Activated CD4-positive, alpha-beta T cell treated with anti-CD3 and anti-CD28 coated beads for 36 hours (primary cell): ENCODE measurements at places on chromosomes 1 and 21.

DNA sequence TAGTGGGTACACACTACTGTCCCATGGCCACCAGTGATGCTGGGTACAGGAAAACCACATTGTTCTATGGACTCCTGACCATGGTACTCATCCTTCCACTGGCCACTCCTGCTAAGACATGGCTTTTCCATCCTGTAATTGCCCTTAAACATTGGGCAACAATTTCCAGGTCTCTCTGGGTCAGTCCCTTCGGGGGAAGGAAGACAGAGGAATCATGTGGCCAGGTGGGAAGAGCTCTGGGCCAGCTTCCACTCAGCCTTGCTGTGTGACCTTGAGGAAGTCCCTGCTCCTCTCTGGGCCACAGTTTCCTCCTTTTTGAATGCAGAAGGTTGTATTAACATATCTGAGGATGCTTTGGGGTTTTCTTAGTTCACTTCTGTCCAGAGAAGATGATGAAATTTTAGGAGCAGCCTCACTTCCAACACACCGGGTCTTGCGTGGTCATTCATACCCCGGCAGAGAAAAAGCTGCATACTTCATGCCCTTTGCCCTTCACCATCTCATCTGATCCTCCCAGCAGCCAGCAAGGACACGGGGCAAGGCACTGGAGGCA is 50.8 kb downstream of the SRRM1 start:
- DNase-seq, result no peak

GRCh38 chr1:194295685-194296084 is 1109.3 kb upstream of the B3GALT2 start:
- DNase-seq, result peak; percentile 27

DNA sequence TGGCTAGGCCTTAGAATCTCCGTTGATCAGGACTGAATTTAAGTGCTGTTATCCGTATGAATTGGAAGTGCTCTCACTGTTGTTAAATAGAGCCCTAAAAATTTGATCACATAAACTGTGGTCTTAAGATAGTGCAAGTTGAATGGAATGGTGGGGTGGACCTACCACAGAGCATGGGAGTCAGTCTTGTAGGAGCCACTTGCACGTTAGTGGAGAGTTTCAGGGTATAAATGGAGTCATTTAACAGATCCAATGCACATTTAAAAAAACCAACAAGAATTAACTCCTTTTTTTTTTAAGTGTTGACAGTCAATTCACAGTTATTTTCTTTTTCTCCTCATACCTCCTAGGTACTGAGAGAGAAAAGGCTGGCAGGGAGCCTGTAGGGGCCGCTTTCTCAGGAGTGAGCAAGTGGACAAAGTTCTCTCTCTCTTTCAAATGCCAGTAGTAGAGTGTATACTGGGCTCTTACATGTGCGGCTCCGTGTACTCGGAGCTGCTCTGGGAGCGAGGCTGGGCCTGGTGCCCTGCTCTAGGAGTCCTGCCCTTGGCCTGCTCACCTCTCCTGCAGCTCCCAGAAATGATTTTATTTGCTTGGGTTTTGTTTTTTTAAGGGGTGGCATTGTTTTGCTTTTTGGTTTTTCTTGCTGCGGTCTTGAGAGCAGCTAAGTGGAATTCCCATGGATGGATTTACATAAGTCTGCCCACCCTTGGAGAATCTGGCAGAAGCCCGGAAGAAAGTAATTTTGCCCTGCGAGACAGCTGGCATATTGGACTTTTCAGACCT is 91.3 kb downstream of the ATP5PO start:
- no peak for DNase-seq

GRCh38 chr1:155198547-155198906 is 9.2 kb downstream of the THBS3 start:
- no peak for DNase-seq

DNA sequence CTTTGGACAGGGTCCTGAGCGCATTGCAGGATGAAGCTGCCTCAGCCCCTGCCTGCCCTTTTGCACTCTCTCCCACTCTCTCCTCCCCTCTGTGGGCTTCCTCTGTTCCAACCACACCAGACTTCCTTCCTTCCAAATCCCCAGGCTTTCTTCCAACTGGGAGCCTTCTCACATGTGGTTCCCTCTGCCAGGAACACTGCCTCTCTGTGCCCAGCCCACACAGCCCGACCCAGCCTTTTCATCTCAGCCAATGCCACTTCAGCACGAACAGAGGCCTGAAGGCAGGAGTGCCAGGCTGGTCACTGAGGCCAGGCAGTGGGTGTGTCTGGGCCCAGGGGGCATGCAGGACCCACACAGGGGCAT is 5.9 kb downstream of the SELENON start:
- DNase-seq, result no peak

DNA sequence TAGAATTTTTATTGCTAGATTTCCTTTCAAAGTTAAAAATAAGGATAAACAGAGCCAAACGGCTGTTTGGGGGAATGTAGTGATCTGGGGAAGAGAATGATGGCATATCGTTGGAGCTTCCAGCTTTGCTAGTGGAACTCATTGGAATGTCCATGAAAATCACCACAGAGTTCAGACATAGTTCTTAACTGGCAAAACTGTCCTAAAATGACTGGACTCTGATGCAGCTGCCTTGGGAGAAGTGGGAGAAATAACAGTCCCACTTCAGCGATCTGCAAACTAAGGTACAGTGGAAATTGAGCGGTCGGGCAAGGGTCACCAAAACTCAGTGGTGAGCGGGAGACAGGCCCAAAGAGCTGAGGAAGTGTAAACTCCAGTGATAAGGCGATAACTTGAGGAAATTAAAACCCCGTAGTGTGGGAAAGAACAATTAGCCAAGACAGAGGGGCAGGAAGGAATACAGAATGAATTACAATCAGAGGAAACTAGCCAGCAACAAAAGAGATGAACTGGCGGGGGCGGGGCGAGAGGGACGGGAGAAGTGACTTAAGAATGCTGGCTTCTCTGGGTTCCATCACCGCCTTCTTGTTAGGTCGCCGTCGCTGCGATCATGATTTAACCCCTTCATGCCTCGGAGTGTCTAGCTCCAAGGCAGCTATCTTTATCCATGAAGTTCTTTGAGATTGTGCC is 89.8 kb upstream of the ARHGAP29 start:
- DNase-seq, result peak; percentile 28

DNA sequence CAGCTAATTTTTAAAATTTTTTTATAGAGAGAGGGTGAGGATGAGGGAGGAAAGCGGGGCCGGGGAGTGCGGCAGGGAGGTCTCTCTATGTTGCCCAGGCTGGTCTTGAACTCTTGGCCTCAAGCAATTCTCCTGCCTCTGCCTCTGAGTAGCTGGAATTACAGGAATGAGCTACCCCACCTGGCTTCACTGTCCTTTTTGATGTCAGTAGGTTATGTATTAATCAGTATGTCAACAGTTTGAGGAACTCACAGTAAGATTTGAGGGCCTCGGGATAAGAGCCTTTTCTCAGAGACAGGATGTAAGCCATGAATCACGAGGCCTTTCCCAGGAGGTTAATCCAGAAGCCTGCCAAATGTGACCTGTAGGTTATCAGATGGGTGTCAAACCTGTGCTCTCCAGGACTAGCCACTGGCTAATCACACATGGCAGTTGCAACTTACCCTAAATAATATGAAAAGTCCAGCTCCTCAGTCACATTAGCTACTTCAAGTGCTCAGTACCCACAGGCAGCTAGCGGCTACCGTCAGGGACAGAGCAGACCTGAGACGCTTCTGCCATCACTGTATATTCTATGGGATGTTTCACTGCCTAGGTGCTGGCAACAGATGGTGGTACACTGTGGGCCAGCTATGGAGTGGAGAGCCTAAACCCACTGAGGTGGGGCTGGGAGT is 33.1 kb downstream of the TRIM67 start:
- DNase-seq, result no peak

DNA sequence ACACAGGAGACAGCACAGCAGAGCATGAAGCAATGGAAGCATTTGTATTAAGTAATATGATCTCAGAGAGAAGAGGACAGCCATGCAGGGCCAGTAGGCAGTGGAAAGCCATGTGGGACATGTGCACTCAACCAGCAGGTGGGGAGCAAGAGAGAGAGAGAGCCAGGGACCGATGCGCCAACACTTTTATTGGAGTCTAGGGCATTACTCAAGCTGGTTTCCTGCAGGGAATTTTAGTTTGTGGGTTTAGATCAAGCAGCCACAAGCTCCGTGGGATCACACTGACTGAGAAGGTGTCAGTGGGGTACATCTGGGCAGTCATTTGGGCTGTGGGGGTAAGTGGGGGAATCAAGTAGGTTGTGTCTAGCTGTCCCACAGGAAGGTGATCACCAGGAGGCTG is 137.1 kb downstream of the PCBP3 start:
- no peak for DNase-seq

DNA sequence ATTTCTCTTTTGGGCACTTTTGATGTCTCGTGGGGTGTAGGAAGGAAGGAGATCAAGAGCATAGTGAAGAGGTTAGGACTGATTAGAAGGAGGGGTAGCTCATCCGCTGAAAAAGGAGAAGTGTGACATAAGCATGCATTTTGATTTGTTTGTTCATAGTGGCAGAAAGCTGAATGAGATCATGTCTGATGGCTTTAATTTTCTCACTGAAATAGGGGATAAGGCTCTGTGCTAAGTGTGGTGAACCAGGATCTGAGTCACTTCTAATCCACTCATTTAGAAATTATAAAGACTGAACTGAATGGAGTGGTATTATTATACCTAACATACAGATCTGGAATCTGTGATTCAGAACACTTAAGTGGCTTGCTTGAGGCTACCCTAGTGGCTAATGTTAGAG is 344.5 kb downstream of the PDE4B start:
- DNase-seq, result peak; percentile 5

GRCh38 chr1:14415396-14415795 is 183.1 kb upstream of the KAZN start:
- peak; percentile 32 for DNase-seq

DNA sequence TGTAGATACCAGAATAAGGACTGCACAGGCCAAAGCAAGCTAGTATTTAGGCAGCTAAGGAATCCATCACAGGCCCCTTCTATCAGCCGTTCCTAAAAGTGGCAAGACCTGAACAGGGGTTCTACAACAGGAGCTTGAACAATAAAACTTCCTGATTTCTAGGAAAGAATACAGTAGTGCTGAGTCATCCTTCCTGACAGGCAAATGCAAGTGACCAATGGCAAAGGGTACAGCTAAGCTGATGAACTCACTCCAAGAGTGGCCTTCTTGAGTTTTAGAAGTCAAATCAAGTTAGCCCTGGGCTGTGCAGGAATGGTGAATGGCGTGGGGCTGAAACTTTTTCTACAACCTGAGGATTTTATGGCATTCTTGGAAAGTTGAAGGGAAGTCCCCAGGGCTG is 112.9 kb downstream of the GREM2 start:
- DNase-seq, result no peak

DNA sequence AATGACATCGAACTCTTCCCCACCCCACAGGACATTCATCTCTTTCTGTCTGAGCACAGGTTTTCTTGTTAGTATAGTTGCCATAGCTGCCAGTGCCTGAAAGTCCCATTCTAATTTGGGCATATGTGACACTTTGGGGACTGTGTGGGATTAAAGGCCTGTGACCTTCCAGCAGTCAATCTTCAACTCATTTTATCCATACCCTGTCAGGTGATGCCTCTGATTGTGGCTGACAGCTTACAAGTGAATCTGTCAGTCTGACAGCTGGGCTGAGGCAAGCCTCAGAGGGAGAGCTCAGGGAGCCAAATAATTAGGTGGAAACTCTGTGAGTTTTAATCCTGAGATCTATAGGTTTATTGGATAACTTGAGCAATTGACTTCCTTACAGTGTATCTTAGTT is 29.6 kb downstream of the ZCCHC17 start:
- DNase-seq, result no peak

DNA sequence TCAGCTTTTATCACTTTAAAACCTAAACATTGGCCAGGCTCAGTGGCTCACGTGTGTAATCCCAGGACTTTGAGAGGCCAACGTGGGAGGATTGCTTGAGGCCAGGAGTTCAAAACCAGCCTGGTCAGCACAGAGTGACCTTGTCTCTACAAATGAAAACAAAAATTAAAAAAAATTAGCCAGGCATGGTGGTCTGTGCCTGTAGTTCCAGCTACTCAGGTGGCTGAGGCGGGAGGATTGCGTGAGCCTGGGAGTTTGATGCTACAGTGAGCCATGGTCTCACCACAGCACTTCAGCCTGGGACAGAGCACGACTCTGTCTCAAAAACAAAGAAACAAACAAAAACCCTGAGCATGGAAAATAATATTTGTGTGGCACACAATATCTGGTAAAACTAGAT is 143.5 kb upstream of the HNRNPU start:
- DNase-seq, result no peak

DNA sequence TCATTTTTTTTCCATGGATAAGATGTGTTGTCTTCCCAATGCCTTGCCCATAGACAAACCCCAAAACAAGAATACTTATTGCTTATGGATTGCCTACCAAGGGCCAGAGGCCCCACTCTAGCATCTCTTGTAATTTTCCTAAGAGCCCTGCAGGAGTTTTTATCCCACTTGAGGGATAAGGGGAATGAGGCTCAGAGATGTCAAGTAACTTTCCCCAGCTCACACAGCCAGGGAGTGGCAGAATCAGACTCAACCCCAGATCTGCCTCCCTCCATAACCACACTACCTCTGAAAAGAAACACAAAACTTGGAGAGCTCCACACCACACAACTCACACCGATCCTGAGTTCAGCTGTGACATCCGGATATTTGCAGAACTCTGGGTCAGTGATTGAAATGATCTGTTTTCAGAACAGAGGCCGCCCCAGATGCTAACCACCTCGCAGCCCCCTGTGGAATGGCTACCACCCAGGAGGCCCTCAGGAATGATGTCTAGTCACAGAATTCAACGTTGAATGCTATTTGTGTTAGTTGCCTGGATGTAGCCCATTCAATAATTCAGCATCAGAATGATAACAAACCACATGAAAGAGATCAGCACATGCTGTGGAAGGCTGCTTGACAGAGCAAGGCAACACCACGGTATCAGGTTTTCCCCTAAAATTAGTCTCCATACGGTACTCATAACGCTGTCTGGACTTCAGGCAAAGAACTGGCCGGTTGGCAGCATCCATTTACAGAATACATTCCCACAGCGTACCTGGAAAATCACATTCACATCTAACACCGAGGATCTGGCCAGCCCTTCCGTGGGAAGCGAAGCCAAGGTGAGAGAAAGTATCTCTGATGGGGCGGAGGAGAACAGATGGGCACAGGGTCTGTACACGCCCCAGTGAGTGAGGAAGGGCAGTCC is 231.9 kb downstream of the TOMM20 start:
- no peak for DNase-seq

GRCh38 chr1:63190171-63190570 is 132.2 kb upstream of the FOXD3 start:
- no peak for DNase-seq

GRCh38 chr1:204151552-204152309 is at the start of gene ETNK2:
Gene ETNK2 (minus strand): TSS chr1:204152044. CDS start chr1:204151852, 192 bp downstream.
- DNase-seq, result peak; percentile 62
